ENCODE measurements at places on chromosomes 3 and 15. TPM values are rescaled to one million over a fixed set of nuclear protein-coding genes. Genes with fewer than 3 reads are reported as not detected.

DNA sequence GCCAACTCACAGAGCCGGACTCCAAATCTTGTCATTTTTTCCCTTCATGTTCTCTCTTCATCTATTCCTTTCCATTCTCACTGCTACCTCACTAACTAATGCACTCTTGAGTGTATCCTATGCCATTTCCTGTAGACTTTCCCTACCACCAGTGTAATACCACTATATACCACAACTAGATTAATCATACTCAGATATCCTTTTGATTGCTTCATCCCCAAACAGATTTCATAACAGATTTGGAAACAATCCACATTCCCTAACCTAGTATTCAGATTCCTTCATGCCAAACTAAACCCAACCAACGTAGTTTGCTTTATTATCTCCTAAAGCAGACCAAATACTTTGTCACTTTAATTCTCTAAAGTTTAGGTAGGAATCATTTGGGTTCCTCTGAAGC lies 2.6 kb upstream of the PLOD2 start:
- DNase-seq: no peak

DNA sequence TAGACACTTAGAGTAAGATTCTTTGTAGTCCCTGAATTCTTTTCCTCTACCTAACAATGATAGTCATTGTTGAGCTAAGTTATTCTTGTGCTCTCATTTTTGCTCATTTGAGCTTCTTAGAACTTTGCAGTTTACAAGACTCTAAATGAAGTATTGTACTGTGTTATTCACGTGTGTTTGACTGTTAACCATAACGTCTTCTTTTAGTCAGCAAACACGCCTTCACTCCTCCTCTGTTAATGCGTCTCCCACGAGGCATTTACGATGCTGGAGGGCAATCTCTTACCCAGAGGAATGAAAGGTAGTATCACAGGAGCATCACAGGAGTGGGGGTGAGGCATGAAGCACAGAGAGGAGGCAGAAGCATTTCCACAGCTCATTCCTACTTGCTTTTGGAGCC lies 14.8 kb upstream of the P2RY14 start:
- no peak for DNase-seq

GRCh38 chr3:179091113-179091512 lies 19.5 kb upstream of the ZMAT3 start:
- no peak for DNase-seq

DNA sequence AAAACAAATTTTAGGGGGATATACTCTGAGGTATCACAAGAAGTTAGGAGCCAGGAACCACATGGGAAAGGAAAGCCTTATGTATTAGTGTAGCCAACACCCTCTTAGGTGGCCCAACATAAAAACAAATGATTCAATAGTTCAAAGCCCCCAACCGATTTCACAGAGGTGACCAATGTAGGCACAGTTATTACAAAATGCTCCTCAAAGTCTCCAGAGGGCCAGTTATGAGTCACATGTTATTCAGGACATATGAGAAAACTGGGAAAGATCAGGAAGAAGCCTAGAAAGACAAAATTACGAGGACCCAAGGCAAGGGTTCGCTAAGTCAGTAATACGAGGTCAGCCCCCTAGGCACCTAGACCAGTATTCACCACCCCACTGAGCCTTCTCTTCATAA lies 29.9 kb upstream of the FBN1 start:
- DNase-seq: no peak

DNA sequence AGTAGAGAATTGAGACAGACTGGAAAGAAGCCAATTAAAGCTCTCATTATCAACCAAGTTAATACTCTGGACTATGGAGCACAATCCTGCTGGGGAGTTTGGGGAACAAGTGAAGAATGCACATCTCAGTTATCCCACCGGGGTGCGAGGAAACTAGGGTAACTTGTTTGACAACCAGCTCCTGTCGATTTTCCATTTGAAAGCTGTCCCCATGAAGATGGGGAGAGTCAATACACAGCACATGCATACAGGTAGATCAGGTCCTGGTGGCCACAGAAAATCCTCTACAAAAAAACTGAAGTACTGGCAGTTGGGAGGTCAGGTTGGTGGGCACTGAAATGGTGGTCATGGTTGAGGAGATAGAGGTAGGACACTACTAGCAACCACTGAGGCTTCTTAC lies 25.7 kb upstream of the GRAMD1C start:
- no peak for DNase-seq

DNA sequence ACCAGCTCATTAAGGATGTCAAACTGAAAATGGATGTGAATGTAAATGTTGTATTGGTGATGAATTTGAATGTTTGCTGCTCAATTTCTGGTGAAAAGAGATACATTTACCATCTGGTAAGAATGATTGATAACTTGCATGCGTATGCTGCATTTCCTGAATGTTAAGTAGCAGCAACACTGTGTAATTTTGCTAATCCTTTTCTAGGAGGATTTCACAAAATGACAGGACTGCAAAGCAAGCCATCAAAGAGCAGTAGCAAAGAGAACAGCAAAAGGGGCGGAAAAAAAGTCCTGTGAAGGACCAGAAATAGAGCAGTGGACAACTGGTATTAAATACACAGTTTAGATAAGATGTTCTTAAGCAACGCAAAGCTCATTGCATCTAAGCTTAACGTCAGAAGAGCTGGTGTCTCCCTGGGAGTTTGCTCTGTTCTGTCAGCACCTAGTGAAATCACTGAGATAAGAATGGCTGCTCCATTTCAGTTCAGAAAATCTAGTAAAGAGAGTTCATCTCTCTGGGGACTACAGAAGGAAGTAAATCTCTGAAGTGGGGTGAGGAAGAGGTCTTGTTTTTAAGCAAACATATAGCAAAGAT lies 23.5 kb upstream of the PAQR5 start:
- DNase-seq: no peak

DNA sequence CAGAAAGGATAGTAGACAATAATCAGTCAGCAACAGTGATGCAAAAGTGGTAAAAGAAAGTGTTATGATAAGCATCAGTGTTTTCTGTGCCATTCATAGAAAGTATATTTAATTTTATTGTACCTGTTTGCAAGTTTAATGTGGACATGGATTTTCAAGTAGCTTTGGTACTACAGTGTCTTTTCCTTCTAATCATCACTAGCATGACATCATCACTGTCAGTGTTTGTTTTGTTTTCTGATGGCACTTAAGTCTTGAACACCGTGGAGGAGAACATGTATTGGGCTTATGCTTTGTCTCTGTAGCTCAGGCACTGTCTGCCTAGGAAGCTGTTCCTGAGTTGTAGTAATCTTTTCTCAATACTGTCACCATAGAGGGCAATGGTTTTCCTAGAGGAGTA lies 41.9 kb downstream of the SETD5 start:
- DNase-seq: no peak

GRCh38 chr3:37989821-37990480 lies 635 bp upstream of the VILL start:
- no peak for DNase-seq

DNA sequence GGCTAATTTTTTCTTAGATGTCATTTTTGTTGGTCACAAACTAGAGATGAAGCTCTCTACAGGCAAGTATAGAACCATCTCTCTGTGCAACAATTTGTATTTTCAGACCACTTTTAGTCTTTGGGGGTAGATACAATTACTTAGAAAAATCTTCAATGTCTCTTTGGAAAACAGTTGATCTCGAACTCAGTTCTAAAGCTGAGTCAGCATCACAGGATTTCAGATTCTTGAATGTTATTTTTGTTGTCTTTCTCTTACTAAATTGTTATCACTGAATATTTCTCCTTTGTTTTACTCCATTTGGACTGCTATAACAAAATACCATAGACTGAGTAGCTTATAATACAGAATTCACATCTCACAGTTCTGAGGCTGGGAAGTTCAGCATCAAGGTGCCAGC lies 1557.0 kb downstream of the SI start:
- no peak for DNase-seq

GRCh38 chr15:88115486-88116152 lies 140.9 kb downstream of the NTRK3 start:
- no peak for DNase-seq

KLHL18 gene
- 26.5 TPM for total RNA-seq

FLNB gene
- total RNA-seq: 27.6 TPM

PLXNB1 gene
- 26.8 TPM for total RNA-seq

C2CD4A gene
- 0.16 TPM for total RNA-seq

NFKBIZ gene
- total RNA-seq: 2.3 TPM

VGLL3 gene
- 1.7 TPM for total RNA-seq

DBR1 gene
- total RNA-seq: 38.8 TPM

All from occipital lobe (tissue), 3 donors.